Stimulated activated CD4-positive, alpha-beta T cell treated with anti-CD3 and anti-CD28 coated beads, Interleukin-12 subunit alpha, Interleukin-12 subunit beta, amount 100 ng/mL, for 4 hours (primary cell): ENCODE measurements at places on chromosomes 12 and 14.

DNA sequence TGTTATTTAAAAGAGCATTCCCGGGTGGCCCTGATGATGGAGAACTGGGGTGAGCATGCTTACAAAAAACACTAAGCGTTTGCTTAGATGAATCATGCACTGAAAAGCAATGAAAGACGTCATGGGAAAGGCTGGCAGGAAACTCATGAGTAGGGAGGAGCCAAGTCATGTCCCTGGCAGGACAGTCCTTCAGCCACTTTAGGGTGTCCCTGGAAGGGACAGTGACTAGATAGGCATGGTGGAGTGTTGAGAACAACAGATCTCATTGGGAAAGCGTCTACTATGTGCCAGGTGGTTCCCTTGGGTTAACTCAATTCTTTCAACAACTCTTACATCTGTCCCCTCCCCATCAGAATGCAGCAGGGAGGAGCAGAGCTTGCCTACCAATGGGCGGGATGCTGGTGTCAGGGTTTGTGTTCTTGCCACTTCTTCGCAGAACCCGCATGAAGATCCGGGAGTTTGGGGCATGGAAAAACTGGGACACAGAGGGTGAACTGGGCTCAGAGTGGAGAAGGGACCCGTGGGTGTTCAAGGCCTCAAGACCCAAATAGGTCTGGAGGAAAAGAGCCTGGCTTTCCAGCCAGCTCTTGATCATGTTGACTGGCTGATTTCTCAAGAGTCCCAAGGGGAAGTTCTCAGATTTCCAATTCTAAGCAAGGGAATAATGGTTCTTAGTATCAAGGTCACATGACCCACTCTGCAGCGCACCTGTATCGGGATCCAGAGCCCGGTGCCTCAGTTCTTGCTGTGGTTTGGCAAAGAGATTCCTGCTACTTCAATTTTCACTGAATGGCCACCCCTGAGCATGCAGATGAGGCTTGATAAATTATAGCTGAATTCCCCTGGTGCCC is 653.9 kb upstream of the TBX3 start:
- no peak for DNase-seq

GRCh38 chr12:45257185-45257930 is 41.5 kb downstream of the ANO6 start:
- DNase-seq: no peak

DNA sequence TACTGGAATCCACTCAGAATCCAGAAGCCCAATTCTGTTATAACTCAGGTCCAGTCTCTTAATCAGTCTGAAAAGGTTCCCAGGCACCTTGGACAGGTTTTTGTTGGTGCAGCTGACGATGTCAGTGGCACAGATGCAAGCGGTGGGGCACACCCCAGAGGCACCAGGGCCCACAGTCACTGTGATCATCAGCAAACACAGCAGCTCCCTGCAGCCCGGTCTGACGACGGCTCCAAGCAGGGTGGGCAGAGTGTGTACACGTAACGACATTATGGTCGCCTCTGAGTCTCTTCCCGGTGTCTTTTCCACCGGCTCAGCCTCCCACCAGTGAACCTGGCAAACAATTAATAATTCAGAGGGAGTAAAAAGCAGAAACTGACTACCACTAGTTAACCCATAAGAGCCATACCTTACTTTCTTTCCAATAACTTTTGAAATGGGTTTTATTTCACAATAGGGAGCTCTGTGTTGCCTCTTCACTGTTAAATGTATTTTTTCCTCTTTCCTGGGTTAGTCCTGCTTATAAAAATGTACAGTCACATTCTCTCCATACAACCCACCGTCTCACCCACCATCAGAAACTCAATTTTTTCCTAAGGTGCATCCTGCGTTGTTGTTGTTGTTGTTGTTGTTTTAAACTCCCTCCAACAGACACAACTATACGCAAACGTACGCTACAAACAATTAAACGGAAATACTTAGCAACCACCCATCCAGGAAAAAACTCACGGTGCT is 521 bp upstream of the PCED1B start:
- peak; percentile 34 for DNase-seq

DNA sequence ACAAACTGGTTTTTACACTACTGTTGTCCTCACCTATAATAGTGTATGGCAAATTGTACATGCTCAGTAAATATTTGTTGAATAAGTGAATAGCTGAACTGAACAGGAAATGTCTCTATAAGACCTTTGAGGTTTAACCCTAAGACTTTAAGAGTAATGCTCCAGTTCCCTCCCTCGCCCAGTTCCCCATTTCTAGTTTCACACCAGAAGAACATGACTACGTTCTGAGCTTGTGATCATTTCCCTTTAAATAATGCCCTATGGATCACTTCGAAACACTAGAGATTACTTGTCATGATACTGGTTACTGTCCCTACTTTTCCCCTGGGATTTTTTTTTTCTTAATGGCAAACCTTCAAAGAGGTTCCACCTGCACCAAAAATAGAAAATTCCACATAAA is 69.3 kb downstream of the PRKD1 start:
- DNase-seq: no peak

GRCh38 chr12:50314636-50315312 is 31.5 kb upstream of the LIMA1 start:
- no peak for DNase-seq

DNA sequence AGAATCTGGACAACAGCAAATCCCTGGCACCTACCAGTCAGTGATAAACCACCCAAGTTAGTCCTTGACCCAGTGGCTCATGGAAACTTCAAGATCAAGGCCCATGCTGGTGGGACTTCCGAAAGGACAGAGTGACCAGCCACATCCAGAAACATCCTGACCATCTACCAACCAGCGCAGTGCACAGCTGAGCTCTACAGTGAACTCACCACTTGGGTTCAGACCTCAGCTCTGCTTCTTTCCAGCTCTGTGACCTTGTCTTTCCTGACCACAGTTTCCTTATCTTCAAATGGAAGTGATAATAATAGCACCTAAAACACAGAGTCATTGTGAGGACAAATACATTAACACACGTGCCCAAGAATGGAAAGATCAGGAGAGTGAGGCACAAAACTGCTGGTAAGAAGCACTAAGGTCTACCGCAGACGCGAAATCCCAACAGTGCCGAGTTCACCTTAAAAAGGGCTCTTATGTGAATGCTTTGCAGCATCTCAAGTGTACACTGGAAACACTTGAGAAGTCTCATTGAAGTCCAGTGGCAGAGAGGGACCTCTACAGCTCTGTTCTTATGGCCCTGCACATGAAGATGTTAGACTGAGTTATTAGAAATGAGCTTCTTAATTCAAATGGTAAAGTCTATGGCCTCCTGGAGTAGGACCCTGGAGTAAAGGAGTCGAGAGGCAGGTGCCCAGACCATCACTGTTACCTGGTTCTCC is 128.8 kb downstream of the CCDC60 start:
- no peak for DNase-seq

DNA sequence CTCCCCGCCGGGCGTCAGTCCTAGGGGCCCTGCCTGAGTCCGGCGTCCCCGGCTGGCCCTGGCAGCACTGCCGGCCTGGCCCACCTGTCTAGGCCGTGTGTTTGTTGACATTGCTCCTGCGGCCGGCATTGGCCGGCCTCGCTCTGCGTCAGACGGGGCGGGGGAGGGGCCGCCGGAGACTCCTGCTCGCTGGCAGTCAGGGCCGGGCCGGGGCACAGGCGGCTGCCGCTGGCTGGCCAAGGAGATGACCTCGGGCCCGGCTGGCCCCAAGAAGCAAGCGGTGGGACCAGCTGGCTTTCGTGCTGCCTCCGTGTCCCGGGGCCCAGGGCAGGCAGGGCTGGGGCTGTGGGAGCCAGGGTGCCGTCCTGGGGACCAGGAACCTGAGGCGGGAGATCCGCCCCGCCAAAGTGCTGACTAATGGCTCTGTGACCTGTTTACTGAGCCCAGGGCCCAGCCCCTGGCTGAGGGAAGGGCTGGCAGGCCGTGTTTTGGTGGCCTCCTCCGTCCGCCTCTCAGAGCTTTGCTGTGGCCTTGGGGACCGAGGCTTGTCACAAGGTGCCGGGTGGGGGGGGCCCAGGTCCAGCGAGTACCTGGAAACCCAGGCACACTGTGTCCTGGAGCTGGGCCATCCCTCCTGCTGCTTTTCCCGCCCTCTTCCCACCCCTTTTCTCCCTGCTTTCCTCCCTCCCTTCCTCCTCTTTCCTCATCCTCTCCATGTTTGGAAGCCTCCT is 1.8 kb downstream of the ULK1 start:
- DNase-seq: peak; percentile 67

DNA sequence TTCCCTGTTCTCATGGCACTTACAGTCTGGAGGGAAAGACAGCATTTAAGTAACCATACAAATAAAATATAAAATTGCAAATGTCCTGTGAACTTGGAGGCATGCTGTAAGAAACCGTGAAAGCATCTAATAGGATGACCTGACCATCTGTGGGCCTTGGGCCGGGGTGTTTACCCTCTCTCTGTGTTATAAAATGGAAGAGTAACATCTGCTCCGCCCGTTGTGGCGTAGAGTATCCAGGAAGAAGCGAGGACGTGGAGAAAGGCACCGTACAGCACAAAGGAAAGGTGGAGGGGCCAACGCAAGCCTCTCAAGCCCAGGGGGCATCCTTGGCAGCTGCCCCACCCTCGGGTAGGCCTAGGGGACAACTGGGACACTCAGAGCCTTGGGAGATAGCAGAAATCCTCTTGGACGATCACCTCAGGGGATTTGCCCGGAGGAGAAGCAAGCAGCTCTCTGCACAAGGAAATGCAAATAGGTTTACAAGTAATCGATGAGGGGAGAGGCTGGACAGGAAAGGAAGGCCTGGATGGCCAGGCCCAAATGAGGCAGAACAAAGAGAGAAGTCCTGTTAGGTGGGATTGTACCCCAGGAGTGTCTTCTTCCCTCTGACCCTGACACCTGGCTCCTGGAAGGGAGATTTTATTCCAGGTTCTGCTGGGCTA is 26.2 kb downstream of the VSX2 start:
- no peak for DNase-seq

GRCh38 chr12:68506619-68507018 is 104.1 kb upstream of the RAP1B start:
- no peak for DNase-seq

DNA sequence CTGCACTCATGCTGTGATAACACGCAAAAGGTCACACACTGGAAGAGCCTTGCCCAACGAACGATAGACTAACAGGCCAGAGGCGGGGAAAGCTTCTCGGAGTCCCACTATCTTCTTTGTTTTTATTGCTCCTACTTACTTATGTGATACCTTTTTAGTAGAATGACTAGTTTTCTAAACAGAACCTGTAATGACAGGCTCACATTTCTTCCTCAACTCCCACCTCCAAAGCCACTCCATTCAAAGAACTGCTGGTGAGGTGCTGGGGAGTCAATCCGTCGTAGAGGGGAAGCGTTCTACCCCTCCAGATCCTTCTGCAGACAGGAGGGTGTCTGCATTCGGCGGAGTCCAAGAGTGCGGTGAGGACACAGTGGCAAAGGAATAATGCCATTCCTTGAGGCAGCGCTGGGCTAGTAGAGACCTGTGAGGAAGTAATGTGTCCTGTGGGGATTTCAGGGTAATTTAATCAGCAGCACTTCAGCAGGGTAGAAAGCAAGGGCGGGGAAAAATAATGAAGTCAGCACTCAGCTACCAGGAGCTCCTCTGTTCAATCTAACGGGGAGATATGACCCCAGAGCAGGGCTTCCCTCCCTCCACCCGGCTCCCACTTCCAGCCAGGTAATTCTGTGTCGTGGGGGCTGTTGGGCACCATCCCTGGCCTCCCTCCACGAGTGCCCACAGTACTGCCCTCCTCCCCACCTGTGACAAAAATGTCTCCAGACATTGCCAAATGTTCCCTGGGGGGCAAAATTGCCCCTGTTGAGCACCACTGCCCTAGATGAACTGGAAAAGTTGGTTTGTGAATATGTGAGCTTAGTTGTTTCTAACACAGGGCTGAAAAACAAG is 25.2 kb downstream of the SPRING1 start:
- DNase-seq: no peak

DNA sequence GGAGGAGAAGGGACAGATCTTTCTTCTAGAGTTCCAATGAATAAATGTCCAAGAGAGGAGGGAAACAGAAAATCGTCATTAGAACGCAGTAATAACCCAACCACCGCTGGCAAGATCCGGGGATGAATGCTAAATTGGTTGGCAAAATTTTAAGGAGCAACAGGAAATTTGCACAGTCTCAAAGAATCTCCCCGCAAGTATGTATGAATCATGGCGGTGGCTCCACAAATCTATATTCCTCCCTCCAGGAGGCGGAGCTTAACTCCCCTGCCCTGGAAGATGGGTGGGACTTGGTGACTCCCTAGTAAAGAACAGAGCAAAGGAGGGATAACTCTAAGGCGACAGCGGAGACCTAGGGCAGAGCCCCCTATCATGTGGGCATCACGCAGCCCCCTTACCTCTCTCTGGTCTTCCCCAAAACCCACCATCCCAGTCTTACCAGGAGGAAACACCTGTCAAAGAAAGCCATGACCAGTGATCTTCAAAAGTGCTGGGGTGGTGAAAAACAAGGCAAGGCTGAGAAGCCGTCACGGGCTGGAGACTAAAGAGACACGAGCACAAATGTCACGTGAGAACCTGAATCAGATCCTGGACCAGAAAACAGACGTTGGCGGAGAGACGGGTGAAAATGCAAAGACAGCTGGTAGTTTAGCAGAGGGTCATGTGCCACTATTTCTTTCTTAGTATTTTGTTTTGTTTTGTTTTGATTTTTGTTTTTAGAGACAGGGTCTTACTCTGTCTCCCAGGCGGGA is 125.8 kb downstream of the NCOR2 start:
- no peak for DNase-seq

DNA sequence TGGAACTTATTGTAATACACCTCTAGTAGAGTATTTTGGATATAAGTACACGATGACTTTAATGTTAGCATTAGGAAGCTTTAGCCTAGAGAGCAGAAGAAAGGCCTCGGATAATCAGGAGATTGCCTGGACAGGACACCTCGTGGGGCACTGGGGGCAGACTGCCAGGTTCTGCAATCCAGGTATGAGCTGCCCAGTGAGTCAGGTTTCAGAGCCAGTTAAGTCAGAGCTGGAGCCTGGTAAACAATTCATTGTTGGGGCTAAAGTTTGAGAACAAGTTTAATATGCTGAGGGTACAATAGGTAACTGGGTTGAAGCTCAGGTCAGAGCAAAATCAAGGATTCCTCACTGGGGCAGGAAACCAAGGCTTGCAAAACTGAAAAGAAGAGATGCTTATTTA is 107.4 kb downstream of the RERGL start:
- no peak for DNase-seq

GRCh38 chr12:53192531-53193021 is 11.9 kb upstream of the CSAD start:
- no peak for DNase-seq

DNA sequence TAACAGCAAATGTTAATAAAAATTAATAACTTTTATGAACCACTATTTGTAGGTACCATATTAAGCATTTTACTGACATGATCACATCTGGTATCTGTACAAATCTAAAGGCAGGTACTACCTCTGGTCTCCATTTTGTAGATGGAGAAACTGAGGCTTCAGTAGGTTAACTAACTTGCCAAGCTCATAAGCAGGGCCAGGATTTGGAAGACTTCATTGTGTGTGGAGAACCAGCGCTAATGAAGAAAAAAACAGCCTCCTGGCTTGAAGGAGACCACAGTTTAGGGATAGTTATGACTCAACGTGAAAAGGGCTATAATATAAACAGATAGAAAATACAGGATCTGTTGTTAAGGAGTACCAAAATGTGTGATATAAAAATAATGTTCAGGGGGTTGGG is 1.0 kb downstream of the NUP37 start:
- no peak for DNase-seq
